Stimulated activated CD4-positive, alpha-beta T cell treated with anti-CD3 and anti-CD28 coated beads, Interleukin-15, amount 100 ng/mL, for 24 hours (primary cell): ENCODE measurements at places on chromosomes 1 and 21.

DNA sequence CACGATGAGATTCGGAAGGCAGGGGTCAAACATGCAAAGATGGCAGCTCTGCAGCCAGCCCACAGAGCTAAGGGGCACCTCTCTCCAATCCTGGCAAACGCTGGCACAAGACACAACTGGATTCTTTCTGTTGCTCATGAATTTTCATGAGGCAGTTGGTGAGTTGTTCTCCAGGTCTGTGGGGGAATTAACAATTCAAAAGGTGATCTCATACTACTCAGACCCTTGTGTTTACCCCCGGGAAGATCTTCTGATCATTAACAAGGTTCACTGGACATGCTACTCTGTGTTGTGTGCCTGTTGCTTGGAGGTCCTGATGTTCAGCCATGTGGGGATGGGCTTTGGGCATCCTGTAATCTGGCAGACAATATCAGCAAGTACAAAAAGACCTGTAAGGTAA, 128.9 kb downstream of the HHAT start:
- no peak for DNase-seq

DNA sequence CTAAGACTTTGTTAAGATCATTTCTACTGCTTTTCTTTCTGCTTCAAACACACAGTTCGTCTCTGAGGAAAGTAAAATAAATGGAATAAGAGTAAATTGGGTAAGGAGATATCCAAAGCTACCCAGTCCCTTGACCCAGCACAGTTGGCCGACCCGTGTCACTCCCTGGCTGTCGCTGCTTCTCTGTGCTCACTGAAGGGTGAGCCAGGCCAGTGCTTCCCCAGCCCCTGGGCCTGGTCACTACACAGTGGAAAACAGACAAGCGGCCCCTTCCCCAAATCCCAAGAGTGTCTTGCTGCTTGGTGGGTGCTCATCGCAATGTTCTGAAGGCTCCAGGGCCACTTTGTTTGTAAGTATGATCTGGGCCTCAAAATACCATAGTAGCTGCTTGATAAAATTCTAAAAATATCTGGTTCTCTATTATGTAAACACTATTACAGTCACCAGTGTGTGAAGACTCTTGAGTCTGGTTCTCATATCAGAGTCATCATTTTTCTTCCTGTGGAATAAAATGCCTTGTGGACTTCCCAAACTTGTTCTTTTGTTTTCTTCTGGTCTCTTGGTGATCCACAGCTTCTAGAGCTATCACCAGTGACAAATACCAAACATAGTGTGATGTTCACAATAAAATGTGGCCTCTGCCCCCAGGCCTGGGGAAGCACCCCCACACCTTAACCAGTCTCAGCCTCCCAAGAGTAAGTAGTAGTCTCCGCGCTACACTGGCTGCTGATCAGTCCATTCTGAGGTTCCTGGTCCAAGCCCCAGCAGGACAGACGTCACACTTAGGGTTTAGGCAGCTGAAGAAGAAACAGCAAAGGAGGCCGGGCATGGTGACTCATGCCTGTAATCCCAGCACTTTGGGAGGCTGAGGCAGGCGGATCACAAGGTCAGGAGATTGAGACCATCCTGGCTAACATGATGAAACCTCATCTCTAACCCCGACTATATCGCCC, 106.2 kb downstream of the DHRS3 start:
- no peak for DNase-seq

GRCh38 chr1:153670257-153670858, 435 bp downstream of the ILF2 start:
- DNase-seq = peak; percentile 39

- no peak for DNase-seq
These were observed 67.8 kb downstream of the CNIH3 start for GRCh38 chr1:224683936-224684335.

GRCh38 chr1:178397678-178398077, 99.1 kb downstream of the CLEC20A start:
- DNase-seq = no peak

DNA sequence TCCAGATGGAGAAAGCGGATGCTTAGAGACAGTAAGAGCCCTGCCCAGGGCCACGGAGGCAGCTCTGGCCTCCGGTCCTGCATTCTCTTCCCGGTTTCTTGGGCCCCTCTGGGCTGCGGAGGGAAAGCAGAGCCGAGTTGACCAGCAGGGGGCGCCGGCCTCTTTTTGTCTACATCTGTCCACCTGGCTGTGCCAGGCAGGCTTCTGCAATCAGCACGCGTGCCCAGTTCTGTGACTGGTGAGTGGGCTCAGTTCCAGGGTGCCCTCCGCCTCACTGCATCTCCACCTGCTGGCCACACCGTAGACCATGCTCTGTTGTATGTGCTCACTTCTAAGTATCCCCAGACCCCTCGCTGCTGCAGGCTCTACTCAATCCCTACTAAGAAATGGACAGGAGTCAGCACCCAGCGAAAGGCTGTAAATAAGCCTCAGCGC, 6.7 kb upstream of the HUNK start:
- peak; percentile 84 for DNase-seq

DNA sequence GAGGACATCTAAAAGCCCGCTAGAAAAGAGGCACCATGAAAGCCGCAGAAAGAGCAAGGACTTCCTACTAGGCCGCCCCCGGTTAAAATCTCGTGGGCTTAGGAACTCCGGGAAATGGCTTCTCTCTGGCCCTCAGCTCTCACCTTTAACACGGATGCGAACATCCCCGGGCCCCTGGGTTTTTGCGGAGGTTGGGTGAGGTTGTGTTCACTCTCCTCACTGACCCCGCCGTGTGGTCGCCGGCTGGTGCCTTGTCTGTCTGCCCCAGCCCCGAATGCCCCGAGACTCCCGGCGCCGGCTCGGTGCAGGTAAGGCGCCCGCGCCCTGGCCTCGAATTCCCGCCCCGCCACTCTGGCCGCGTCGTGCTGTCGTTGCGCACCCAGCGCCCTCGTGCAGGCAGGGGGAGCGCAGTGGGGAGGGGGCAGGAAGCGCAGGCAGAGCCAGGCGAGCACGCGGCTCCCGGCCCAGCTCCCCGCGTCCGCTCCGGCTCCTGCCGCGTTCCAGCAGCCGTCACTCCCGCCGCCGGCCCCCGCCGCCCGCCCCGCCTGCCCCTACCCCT, at the start of gene SHISAL2A:
SHISAL2A (plus strand) TSS at position 437 of the 559 bp plus-strand sequence. CDS start 326 bp downstream, outside the sequence.
- peak; percentile 72 for DNase-seq

DNA sequence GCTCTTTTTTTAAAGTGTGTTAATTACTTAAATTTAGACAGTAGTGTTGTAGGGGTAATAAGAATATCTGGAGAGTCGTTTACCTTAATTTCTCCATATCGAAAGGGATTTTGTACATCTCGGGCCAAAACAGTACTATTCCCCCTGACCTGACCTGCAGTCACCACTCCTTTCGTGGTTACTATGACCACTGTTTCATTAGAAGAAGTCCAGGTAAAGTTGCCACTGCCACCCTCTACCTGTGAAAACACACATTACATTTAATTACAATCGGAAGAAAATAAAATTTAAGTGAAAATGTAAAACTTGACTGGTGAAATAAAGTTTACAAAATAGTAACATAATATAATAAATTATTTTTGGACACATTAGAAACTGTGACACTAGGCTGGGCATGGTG, 37.2 kb downstream of the NUP210L start:
- no peak for DNase-seq

DNA sequence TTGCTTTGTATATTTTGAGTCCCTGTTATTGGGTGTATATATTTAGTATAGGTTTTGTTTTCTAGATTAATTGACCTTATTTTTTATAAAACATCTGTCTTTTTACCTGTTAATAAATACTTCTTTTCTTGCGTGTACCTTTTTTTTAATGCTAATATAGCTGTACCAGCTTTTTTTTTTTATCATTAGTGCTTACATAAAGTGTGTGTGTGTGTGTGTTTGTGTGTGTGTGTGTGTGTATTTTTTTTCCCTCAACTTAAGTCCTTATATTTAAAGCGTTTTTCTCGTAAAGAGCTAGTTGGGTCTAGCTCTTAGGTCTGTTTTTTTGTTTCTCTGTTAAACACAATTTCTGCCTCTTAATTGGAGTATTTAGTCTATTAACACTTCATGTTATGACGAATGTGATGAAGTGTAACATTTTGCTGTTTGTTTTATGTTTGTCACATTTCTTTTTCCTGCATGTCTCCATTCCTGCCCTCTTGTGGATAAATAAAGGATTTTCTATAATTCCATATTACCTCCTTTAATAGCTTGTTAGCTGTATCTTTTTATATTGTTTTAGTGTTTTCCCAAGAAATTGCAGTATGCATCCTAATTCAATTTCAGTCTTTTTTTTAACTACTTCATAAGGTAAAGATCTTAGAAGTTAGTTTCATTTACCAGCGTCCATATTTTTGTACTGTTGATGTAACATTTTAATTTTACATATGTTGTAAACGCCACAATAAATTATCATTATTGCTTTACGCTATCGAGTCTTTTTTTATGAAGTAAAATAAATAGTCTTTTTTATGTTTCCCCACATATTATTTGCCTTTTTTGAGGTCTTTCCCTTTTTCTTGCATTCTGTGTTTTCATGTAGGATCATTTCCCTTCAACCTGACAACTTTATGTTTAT, 4.3 kb downstream of the PRMT2 start:
- DNase-seq = no peak

- DNase-seq = no peak
These were observed 69.4 kb downstream of the PLPP3 start for GRCh38 chr1:56509713-56510641.

GRCh38 chr1:103106426-103107341, 1.6 kb downstream of the COL11A1 start:
- no peak for DNase-seq

GRCh38 chr1:14332158-14332557, 266.3 kb upstream of the KAZN start:
- no peak for DNase-seq

GRCh38 chr1:16156848-16157495, 1.1 kb upstream of the EPHA2 start:
- DNase-seq = no peak

DNA sequence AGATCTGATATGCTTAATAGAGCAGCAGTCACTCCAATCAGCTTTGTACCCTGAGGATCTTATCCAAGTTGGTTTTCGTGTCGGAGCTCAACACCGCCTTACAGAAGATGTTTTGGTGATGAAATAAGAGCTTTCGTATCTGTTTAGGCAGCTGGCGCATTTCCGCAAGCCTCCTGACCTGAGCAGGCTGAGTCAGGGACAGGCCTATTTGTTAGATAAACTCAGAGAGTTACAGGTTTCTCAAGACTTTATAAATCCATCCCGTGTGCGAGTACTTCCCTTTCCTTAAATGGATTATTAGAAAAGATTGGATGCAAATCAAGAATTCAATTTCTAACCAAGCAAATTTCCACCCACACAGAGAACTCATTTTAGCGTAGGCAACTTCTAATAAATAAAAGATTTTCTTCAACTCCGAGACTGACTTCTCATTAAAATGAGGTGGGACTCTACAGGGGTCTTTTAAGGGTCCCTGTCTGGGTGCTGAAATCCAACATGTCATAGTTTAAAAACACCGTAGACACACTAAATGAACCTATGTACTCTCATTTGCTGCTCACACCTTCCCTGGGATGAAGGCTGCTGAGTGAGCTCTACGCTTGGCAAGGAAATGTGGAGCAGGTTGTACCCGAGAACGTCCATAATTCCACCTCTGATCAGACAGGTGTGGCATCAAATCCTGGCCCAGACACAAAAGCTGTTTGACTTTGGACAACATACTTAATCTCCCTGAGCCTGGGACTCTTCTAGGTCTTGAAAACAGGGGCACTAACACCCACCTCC, 106.9 kb upstream of the F3 start:
- DNase-seq = no peak

DNA sequence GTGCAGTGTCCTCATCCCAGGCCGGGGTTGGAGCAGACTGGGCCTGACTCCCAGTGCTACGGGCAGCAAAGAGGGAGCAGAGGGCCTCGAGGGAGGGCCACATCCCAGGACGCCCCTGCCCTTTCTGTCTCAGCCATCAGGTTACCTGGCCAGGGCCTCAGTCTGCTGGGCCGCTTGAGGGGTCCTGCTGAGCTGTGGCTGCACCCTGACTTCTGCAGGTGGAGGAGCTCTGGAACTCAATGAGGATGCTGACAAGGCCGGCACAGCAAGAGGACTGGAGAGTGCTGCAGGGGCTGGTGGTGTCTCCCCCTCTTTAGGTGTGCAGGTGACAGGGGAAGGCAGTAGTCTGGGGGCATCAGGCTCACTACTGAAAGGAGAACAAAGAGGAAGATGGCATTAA, 3.3 kb downstream of the ZNF692 start:
- no peak for DNase-seq

DNA sequence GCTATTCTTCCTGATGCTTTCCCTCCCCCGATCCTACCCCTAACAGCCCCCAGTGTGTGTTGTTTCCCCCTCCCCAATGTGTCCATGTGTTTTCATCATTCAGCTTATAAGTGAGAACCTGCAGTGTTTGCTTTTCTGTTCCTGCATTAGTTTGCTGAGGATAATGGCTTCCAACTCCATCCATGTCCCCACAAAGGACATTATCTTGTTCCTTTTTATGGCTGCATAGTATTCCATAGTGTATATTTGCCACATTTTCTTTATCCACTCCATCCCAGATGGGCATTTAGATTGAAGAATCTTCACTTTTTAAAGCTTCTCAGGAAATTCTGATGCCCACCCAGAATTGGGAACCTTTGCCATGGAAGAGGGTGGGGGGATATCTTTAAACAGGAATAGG, 19.0 kb upstream of the SLC2A1 start:
- no peak for DNase-seq

GRCh38 chr1:221521686-221522085, 220.2 kb downstream of the DUSP10 start:
- no peak for DNase-seq

DNA sequence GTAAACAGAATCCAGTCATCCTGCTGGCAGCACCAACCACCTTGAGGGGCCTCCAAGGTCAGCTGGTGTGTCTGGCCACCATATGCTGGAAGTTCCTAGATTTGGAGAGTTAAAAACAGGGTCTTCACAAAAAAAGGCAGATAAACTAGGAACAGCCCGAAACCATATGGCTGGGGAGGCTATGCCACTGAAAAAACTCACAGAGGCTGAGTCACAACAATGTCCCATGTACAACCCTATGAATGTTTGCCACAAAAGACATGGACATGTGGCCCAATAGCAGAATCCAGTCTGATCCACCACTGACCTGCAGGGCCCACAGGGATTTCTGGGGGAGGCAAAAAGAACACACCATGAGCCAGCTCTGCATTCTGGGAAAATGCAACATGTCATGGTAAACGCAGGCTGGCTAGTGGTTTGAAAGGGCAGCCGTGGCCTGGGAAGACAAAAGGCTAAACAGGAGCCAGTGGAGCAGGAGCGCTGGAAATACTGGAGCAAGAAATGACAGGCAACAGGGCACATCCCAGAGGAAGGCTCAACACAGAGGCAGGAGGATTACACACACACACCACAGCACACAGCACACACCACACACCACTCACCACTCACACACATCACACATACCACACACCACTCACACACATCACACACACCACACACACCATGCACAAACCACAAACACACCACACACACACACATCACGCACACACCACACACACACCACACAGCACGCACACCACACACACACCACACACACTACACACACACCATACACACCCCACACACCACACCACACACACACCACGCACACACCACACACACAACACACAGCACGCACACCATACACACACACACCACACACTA, 55.4 kb downstream of the HSF2BP start:
- DNase-seq = no peak
